Renal cortical epithelial cell (primary cell): ENCODE measurements at places on chromosomes 11 and 22.

DNA sequence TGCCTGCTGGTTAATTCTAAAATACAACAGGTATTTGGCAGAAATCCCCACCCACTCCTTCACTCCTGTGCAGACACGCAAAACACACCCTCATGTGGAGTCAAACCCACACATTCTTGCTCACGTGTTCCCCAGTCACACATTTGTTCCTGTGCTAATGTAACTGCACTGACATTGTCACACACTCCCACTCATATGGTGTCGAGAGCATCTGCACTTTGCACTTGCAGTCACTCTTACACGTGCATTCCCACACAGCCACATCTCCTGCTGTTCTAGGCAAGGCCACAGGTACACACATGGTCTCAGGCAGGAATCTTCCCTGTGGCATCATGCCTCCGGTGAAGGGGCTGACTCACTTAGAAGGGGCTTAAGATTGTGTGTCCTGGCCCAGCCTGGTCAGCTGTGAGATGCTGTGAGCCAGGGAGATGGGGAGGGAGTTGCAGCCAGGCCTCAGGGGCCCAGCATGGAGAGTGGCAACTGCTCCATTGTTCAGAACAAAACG, 395.0 kb downstream of the TENM4 start:
- peak; percentile 50 for DNase-seq

DNA sequence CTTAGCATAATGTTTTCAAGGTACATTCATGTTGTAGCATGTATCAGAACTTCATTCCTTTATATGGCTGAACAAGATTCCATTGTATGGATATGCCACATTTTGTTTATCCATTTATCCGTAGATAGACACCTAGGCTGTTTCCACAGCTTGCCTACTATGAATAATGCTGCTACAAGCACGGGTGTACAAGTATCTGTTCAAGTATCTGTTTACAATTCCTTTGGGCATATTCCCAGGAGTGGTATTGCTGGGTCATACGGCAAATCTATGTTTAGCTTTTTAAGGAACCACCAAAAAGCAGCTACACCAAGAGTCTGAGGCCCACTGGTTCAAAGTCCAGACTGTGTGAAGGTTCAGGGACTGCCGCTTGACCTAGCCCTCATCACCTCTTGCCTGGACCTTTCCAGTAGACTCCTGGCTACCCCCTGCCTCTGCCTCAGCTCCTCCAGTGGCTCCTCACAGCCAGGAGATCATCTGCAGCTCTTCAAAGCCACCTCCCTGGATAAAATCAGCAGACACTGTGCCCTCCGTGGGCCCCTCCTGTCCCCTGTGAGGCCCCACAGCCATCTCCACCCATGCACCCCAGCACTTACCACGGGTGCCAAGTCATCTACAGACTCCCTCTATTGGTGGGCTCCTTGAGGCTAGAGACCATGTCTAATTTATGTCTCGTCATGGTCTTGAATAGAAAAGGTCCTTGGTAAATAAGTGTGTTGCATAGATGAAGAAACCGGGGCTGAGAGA, 160.3 kb downstream of the MN1 start:
- no peak for DNase-seq

DNA sequence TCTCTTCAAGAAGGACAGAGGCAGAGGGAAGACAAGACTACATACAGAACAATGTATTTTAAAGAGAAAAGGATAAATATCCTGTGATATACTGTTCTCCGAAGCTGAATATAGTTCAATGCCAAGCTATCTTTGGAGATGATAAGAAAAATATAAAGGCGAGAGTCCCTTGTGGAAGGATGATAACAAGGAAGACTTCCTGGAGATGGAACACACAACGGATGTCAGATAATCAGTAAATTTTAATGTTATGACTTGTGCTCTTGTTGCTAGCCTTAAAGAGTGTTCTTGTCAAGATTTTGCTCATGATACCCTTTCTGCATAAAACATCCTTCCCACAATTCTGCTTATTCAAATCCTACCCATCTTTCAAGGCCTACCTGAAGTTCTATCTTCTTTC, 6.8 kb upstream of the CTR9 start:
- no peak for DNase-seq

- peak; percentile 15 for DNase-seq
Measured at GRCh38 chr22:19477321-19478044, 1.5 kb downstream of the UFD1 start.

- DNase-seq, result peak; percentile 92
Measured at GRCh38 chr11:67345920-67346819, 7.2 kb downstream of the POLD4 start.

GRCh38 chr22:31436132-31436531, 36.7 kb downstream of the DRG1 start:
- DNase-seq, result no peak

DNA sequence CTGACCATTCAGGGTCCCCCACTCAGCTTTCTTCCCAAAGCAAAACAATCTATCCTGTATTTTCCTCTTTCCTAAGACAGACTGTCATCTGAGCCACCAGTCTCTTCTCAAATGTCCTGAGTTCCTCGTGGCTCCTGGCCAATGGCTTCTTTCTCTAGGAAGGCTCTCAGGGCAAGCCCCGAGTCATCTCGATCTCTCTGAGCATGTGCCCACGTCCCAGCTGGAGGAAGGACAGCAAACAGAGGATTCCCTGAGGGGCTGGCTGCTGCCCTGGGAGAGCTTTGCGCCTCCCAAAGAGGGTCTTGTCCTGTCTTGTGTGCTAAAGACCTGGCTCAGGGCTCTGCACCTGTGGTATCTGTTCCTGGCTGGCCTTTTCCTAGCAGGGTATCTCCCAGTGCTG, 8.3 kb downstream of the SLC37A2 start:
- DNase-seq, result no peak

DNA sequence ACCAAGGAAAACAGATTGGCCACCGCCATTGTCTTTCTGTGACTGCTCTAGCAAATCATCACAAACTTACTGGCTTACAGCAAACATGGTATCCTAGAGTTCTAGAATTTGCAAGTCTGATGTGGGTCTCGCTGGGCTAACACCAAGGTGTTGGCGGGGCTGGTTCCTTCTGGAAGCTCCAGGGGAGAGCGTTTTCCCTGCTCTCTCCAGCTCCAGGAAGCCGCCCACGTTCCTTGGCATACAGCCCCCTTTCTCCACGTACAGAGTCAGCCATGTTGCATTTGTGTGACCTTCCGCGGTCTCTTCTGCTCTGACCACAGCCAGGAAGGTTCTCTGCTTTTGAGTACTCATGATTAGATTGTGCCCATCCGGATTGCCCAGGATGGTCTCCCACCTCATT, 27.5 kb downstream of the TBC1D22A start:
- no peak for DNase-seq

DNA sequence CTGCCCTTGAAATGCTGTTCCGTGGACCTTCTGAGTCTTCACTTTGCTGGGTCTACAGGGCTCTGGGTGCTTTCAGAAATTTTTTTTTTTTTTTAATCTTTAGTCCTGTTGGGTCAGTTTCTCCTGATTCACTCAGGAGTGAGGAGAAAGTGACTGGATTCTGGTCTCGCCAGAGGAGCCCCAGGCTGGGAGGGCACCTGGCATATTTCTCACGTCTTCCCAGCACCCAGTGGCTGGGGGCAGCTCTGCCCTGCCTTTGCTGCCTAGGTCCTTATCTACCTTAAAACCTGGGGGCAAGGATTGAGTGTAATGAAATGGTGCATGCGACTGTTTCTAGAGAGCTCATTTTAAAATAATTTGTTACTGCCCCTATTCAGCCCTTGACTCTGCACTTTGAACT, 23.3 kb downstream of the SAMM50 start:
- no peak for DNase-seq

DNA sequence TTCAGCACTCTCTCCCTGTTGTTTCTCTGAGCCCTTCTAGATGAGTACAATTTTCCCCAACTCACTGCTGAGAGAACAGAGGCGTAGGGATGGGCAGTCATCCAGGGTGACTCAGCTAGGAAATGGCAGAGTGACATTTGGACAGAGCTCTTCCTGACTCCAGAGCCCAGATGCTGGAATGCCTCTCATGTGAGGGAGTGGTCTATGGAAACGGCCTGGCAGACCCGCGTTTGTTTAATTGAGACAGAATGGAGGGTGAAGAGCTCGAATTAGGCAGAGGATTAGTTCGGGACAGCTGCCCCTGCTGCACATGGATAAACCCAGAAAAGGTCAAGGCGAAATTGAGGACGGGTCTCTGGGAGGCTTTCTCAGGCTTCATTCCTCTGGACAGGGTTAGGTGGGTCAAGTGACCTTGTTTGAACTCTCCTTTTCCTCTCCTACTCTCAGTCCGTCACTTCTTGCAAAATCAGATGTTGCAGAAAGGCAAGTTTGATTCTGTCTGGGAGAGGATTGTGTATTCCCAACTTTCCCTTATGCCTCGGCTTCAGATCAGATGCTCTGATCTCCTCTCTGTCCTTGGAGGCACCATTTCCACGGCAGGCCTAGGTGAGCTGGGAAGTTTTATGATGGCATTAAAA, 7.6 kb upstream of the LMO2 start:
- peak; percentile 23 for DNase-seq

- DNase-seq, result no peak
Measured at GRCh38 chr11:108880510-108880909, 215.6 kb downstream of the DDX10 start.

DNA sequence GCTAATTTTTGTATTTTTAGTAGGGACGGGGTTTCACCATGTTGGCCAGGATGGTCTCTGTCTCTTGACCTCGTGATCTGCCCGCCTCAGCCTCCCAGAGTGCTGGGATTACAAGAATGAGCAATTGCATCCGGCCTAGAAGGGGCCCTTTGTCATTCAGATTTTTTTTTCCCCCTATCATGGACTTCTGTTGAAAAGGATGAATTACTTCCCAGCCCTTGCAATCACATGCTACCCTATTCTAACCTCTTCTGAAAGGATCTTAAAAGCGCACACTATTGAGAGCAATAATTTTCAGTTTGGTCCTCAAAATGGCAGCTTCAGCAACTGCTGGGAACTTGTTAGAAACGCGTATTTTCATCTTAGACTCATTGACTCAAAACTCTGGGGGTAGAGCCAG, 575.6 kb upstream of the KIRREL3 start:
- no peak for DNase-seq

GRCh38 chr11:69721106-69721505, 17.3 kb upstream of the FGF19 start:
- DNase-seq, result peak; percentile 1

DNA sequence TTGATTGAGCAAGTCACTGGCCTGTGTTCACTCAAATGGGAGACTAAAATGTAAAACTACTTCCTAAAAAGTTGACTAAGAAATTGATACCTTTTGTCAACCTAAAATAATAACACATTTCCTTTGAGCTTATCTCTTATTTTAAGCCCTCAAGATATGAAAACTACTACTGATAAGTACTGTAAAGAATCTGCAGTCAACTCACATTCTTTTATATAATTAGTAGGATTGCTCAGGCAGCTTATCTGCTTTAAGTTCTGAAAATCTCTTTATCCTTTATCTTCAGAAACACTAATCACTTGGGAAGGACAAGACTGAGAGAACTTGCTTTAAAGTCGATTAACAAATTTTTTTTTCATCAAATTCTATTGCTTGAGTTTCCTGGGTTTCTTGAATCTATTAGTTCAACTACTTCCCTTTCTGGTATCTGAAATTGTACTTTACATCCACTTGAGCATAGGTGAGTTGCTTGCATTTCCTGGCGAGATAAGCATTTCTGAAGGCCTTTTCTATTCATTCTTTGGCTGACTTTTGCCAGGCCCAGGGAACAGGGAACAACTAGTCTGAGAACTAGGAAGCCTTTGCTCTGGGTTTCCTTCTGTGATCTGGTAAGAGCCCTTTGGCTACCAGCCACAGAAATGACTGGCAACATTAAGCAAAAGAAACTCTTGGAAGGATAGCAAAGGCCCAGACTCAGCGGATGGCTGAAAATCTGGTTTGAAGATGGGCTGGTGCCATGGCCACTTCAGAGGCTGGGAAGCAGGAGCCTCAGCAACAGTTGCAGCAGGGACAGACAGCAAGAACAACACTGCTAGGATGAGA, 19.3 kb upstream of the CSRP3 start:
- no peak for DNase-seq

DNA sequence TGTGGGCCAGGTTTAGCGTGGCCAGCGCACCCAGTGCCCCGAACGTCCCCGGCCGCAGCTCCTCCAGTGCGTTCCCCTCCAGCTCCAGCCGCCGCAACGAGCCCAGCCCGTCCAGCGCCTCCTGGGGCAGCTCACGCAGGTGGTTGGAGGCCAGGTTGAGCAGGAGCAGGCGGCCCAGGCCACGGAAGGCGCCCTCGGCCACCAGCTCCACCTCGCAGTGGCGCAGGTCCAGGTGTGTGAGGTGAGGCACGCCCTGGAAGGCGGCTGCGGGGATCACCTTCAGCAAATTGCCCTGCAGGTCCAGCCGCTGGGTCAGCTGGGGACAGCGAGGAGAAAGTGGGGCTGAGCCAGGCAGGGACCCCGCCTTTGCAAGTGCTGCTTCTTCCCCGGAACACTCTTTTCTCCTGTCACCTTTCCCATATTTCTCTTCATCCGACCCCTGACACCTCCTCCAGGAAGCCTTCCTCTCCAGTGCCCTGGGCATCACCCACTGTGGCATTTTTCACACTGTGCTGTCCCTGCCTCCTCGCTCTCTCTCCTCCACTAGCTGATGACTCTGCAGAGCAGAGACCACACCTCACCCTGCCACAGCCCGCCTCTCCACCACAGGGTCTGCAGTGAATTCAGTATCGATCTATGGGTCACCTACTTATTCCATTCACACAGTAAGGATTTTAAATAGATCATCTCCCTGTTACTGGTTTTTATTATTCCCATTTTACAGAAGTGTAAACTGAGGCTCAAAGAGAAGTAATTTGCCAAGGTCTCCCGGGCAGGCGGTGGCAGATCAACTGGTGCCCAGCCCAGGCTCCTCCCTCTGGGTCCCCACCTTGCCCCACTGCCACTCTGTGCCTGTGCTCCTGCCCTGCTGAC, 1.9 kb downstream of the CHADL start:
- no peak for DNase-seq

DNA sequence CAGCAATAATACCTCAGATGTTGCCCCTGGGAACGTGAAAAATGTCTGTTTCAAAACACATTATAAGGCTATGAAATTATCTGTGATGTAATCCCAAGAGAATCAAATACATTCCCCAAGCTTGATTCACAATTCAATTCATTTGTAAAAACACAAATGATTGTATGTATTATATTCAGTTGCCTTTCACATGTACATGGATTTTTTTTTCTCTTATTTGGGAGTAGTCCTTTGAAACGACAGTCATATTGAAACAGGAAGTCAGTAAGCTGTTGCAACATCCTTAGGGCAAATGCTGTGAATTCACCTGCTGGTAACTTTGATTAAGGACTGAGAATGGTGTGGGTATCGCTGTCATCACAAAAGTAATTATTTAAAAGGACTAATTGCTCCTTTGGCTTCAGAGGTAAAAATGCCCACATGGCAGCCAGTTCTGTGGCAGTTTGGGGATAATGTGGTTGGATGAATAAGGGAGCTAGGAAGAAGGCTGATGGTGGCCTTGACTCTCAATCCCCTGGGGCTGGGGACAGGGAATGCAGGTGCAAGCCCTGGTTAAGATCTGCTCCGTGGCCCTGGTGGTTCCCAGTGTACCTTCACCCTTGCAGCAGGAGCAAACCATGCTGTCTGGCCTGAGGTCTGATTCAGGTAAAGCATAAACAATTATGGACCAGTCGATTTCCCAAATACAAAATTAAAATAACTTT, 13.2 kb downstream of the EHF start:
- peak; percentile 67 for DNase-seq
